ENCODE measurements at places on chromosomes 1 and 21.

DNA sequence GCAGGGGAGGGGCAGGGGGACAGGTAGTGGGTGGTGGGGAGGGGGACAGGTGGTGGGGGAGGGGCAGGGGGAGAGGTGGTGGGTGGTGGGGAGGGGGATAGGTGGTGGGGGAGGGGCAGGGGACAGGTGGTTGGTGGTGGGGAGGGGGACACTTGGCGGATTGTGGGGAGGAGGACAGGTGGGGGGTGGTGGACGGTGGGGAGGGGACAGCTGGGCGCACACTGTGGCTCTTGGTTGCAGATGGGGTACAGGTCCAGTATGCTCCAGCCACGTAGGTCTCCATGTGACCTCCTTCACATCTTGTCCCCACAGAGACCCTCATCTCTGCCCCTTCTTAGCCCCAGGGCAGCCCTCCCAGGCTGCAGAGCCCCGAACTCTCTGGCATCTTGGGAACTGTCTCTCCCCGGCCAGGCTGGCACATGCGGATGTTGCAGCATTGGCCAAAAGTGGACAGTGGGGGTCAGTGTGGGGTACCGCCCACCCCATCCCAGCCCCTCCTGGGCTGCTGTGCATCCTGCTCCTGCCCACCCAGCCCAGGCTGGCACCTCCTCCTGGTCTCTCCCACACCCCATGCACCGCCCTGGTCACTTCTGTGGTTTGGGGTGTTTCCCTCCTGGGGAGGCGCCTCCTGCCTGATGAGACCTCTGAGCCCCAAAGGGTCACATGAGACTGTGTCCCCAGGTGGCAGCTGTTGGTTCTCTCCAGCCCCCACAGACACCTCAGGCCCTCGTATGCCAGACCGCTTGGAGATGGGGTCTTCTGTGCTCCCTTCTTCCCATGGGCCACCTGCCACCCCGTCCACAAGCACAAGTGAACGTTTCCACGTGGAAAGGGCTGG, 7.6 kb upstream of the SLC19A1 start:
- DNase-seq = no peak

- DNase-seq = no peak
These were observed 2.7 kb downstream of the ITGA10 start for GRCh38 chr1:145906954-145907753.

- DNase-seq = no peak
These were observed 563.6 kb upstream of the NEGR1 start for GRCh38 chr1:72845981-72846380.

- DNase-seq = no peak
These were observed 364 bp downstream of the GOLPH3L start for GRCh38 chr1:150696590-150696989.

DNA sequence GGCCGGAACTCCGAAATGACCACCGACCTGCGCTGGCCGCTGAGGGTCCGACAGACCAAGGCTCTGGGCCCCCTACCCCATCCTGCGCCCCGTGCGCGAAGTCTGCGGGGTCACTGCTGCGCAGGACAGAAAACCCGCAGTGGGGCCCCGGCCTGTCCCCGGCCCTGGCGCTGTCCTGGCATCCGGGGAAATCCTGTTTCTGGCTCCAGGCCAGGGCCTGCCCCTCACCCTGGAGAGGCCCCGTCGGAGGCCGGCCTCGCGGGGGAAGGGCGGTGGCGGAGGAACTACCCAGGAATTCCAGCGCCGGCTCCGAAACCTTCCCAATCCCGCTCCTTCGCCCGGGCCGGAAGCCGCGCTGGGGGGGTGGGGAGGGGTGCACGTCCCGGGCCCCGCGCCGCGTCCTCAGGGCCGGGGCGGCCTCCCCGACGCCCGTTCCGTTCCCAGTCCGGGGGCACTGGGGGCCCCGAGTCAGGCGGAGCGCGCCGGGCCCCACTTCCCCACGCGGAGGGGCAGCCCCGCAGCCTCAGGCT, 77.0 kb downstream of the MORN1 start:
- DNase-seq = no peak

DNA sequence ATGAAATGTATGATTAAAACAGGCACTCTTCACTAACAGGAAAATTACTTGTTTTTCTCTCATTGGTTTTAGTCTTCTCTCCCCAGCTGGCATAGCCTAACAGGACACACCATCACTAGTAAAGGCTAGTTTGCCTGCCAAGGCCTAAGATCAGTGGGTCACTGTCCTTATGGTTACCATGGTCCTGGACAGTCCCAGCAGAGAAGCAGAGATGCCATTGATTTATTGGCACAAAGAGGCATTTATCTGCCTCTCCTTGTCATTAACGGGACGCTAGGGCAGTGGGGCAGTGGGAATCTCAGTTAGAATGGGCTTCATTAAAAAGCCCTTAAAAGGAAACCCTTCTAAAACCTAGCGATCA, 13.9 kb downstream of the CD247 start:
- DNase-seq = no peak

- DNase-seq = no peak
These were observed 13.5 kb downstream of the COL18A1 start for GRCh38 chr21:45418301-45419071.

DNA sequence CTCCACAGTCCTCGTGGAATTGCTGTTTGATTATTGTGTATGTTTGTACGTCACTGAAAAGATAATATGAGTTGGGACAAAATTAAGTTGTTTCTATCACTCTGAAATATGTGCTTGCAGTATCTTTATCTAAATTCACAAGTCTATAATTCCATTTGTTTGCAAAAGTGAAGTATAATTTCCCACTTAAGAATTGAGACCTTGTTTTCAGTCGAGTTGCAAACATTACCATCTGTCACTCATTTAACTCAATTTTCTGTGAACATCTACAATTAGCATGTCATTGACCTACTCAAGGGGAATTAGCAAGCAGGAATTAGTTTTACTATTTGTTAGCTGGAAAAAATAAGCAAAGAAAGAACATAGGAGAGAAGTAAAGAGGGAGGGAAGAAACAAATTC, 195.8 kb downstream of the TPR start:
- no peak for DNase-seq

DNA sequence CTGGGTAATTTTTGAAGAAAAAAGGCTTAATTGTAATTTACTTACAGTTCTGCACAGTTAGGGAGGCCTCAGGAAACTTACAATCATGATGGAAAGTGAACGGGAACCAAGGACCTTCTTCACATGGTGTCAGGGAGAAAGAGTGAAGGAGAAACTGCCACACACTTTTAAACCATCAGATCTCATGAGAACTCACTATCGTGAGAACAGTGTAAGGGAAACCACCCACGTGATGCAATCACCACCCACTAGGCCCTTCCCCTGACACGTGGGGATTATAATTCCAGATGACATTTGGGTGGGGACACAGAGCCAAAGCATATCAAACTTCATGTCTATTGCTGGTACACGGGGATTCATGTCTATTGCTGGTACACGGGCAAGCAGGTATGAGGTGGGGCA, 5.3 kb upstream of the SFT2D2 start:
- no peak for DNase-seq

DNA sequence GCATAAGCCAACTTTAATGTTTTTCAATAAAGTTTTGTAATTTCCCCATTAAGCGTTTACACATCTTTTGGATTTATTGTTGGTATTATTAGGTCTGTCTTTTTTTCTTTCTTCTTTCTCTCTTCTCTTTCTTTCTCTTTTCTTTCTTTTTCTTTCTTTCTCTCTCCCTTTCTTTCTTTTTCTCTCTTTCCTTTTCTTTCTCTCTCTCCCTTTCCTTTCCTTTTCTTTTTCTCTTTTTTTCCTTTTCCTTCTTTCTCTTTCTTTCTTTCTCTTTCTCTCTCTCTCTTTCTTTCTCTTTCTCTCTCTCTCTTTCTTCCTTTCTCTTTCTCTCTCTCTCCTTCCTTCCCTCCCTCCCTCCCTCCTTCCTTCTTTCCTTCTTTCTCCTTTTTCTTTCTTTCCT, 31.3 kb downstream of the ERRFI1 start:
- DNase-seq = no peak

GRCh38 chr1:60850084-60850483, 232.3 kb upstream of the NFIA start:
- no peak for DNase-seq
